ENCODE measurements at places on chromosomes 13 and 19.

- DNase-seq, result no peak
These were observed 77.7 kb downstream of the LRRC63 start for GRCh38 chr13:46289260-46289955.

GRCh38 chr13:71789037-71789436 lies 78.0 kb downstream of the DACH1 start:
- DNase-seq, result no peak

DNA sequence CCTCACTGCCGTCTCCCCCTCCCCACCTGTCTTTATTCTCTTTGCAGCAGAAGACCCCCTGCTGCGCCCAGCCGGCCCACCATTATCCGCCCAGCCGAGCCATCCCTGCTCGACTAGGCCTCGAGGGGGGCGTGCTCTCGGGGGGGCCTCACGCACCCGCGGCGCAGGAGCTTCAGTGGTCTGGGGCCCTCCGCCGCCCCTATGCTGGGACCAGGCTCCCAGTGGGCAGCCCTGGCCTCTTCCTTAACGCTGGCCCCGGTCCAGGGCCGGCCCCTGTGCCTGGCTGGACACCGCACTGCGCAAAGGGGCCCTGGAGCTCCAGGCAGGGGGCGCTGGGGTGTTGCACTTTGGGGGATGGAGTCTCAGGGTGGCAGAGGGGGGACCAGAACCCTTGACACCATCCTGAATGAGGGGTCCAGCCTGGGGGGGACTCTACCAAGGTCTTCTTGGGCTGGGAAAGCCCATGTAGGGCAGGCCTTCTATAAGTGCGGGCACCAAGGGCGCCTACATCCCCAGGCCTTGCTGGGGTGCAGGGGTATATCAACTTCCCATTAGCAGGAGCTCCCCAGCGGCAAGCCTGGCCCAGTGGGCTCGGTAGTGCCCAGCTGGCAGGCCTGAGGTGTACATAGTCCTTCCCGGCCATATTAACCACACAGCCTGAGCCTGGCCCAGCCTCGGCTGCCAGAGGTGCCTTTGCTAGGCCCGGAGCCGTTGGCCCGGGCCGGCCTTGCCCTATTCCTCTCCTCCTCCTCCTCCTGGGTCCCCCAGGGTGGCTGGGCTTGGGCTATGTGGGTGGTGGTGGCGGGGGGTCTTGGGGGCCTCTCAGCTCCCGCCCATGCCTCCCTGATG lies 4.9 kb downstream of the TMED1 start:
- no peak for DNase-seq

DNA sequence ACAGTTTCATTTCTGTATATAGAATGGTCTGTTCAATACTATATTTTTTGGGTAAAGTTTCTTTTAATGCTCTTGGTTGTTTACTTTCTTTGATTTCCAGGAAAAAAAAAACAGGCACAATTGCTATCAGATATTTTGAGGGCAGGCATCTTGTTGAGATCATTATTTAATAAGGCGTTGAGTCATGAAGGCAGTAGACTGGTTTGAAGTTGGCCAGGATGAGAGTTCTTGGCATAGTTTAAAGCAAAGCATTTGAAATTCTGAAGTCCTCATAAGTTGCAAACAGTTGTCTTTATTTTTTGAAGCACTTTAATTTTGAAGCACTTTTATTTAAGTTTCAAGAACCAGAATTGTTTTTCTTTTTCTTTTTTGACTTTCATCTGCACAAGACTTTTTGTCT lies 2.6 kb upstream of the ZNF175 start:
- DNase-seq, result no peak

- no peak for DNase-seq
These were observed 105.9 kb downstream of the AKAP11 start for GRCh38 chr13:42377640-42378382.
